H4 (cell line): ENCODE measurements at places on chromosomes 2 and 18.

GRCh38 chr2:119487434-119488244 lies 36.6 kb downstream of the SCTR start:
- DNase-seq = no peak

DNA sequence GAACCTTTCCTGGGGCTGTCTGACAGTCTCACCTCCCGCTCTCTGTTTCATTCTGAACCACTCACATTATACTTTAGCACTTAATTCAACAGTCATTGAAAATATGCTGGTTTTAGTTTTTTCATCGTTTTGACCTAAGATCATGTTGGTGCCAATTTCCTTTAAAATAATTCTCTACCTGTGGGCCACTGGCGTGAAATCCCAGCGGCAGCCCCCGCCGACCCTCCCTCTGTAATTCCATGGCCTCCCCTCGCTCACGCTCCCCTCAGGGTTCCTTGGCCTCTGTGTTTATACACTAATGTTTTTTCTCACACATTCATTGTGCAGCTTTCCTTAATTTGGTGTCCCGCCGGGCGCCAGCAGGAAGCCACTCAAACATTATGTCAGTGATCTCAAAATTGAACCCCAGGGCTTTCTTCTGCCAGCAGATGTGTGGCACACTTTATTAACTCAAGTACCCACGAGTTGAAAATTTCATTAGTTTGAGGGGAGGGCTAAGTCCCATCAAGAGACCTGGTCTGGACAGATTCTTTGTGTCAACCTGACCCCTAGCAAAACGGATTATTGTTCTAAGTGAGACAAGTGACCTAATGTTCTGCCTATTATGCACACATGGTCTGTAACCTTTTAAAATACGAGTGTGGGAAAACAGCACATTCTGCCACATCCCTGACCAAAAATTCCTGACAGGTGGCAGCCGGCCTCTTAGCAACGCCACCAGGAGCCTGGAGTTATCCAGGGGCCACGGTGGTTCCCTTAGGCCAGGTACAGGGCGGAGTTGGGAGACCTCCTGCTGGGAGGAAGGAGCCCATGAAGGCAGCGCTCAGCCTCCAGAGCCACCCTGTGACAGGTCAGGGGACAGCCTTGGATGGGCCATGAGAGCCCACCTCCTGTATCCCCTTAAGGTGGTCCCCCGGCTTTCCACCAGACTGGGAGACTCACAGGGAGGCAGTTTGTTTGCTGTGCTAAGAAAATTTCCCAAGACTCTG lies 53.1 kb downstream of the APOB start:
- no peak for DNase-seq

- no peak for DNase-seq
Measured at GRCh38 chr18:2112435-2113045, 458.8 kb downstream of the METTL4 start.

DNA sequence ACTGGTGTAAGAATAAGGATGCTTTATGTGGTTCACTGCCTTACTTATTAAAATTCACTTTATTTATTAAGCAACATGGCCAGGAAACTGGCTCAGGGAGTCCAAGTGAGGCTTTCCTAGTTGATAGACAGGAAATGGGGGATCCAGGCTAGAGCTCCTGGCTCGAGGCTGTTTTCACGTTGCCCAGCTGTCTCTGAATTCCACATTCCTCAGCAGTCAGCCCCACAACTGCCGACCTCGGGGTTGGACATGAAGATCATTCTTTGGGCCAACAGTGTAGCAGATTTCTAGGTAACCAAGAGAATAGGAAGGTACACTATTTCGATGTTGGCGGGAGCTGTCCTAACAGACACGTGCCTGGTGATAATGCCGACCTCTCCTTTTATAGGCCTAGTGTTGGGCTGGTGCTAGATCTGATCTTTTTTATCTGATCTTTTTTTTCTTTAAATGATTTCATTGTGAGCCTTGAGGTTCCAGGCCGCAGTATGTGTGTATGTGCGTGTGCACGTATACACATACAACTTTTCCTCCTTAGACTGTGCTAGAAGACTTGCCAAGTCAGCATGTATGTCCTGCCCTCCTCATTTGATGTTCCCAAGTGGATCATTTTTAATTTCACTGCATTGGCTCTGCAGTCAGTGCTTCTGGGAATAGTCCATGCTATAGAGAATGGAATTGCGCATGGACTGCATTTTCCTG lies 103.5 kb downstream of the CABLES1 start:
- no peak for DNase-seq

DNA sequence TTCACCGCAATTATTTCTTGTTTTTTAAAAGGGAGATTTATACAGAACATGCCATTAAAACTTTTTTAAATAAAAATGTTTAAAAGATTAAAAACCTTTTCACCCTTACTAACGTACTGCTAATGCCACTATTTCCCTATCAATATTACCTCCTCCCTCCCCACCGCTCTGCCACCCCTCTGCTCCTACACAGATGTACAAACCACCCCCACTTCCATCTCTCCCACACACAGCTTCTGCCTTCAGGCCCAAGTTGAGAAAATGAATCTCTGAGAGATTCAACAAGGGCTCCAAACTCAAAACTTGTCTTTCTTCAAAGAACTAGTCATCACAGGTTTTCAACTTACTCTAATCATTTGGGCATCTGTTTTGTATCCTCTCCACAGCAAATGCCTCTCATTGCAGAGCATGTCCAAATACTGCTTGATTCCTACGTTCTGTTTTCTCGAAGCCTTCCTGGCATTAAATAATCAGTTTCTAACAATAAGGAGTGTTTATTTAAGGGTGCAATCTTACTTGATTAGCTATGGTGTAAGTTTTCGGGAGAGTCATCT lies 32.1 kb downstream of the FARSB start:
- DNase-seq = no peak
